ENCODE measurements at places on chromosomes 4 and X.
A peak's percentile ranks its signal among the peaks of the same experiment; 100 is the strongest.

DNA sequence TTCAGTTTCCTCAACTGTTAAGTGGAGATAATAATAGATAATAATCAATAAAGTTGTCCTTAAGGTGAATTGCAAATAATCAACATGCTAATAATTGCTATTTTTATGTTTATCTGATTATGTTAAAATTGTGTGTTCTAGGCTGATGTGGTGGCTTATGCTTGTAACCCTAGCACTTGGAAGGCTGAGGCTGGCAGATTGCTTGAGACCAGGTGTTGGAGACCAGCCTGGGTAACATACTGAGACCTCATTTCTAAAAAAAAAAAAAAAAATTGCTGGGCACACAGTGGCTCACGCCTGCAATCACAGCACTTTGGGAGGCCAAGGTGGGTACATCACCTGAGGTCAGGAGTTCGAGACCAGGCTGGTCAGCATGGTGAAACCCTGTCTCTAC is 175.2 kb downstream of the GC start:
- DNase-seq, result no peak

GRCh38 chrX:67353651-67354370 is 190.0 kb upstream of the AR start:
- no peak for DNase-seq

DNA sequence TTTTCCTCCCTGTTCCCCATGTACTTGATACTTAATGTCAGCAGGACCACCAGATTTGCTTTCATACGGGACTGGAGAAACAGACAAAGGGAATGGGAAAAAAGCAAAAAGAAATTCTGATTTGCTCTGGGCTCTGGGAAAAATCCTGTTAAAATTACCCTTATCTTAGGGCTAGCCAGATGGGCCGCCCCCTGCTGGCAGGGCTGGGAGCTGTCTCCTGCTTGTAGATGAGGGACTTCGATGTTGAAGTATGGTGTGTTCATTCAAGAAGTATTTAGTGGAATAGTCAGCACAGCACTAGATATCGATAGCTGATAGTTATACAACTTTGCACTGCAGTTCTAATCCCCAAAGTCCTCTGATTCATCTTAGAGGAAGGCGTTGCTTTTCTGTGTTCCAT is 45.8 kb downstream of the BCORL1 start:
- DNase-seq, result peak; percentile 57

DNA sequence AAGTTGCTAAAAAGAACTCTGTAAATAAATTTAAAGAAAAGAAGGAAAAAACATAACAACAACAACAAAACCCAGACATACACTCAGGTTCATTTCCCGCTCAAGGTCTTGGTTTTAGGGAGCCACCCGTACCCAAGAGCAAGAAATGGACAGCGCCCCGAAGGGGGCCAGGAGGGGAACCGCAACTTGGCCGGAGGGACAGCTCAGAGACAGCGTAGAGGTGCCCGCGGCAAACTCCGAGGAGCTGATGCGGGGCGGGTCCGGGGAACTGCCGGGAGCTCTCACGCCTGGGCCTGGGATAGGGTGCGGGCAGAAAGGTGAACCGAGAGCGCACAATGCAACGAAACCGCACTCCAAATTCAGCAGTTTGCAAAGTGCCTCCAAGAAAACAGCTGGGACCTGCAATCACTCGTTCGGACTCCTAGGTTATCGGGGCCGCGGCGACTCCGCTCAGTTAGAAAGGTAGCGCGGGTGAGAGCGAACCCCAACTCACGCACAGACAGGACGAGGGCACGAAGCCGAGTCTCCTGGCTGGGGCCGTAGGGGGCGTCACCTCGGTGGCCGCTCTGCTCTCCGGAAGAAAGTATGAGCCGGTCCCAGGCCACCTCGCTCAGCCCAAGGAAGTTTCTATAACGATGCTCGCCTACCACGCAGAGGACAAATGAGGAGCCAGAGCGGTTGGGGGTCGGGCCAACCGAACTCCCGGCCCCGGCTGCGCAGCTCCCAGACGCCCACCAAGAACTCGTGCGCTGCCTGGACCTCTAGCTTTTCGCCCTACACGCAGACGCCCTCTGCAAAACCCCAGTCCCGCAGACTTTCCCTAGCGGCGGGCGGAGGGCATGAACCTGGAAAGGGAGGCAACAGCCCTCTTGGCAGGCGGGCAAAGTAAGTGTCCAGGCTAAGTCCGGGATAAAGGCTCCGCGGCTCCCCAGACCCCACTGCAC is 1.4 kb downstream of the NDNF start:
- DNase-seq, result no peak

- DNase-seq, result no peak
Measured at GRCh38 chr4:6868386-6868785, 41.2 kb upstream of the TBC1D14 start.

DNA sequence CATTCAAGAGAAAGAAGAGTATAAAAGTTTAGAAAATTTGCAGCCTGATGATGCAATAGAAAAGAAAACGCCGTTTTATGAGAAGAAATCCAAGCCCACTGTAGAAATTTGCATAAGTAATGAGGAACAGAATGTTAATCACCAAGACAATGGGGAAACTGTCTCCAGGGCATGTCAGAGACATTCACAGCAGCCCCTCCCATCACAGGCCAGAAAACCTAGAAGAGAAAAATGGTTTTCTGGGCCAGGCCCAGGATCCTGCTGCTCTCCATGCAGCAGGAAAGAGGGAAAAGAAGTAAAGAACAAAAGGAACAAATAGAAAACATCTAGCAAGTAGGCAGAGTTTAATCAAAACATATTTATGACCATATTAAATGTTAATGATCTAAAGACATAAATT is 119.0 kb downstream of the ANKRD50 start:
- DNase-seq, result no peak

All from activated CD4-positive, CD25-positive, alpha-beta regulatory T cell treated with anti-CD3 and anti-CD28 coated beads, Interleukin-2, amount 50 U/mL, for 72 hours (primary cell).